ENCODE measurements at places on chromosomes 1 and 21.

- no peak for DNase-seq
These were observed 79.6 kb downstream of the PLXNA2 start for GRCh38 chr1:208164609-208165008.

DNA sequence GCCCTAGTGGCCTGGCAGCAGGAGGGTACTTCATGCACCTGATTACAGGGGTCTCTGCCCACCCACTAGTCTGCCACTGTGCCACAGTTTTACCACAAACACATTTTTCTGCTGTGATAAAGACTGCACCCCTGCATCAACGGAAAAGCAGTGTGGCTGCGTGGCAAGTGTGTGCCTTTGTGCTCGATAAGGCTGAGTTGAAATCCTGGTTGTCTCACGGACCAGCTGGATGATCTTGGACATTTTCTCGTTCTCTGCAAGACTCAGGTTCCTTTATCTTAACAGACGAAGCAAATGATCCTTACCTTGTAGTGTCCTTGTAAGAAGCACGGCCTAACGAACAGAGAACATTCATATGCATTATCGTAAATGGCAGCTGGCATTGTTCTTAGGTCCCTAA lies 10.2 kb downstream of the GRHL3 start:
- DNase-seq: no peak

GRCh38 chr1:5156416-5157120 lies 502.2 kb downstream of the AJAP1 start:
- no peak for DNase-seq

GRCh38 chr1:39409055-39409816 lies 82.2 kb upstream of the BMP8A start:
- no peak for DNase-seq

- DNase-seq: peak; percentile 89
These were observed 37.0 kb upstream of the PARP1 start for GRCh38 chr1:226444901-226445300.

DNA sequence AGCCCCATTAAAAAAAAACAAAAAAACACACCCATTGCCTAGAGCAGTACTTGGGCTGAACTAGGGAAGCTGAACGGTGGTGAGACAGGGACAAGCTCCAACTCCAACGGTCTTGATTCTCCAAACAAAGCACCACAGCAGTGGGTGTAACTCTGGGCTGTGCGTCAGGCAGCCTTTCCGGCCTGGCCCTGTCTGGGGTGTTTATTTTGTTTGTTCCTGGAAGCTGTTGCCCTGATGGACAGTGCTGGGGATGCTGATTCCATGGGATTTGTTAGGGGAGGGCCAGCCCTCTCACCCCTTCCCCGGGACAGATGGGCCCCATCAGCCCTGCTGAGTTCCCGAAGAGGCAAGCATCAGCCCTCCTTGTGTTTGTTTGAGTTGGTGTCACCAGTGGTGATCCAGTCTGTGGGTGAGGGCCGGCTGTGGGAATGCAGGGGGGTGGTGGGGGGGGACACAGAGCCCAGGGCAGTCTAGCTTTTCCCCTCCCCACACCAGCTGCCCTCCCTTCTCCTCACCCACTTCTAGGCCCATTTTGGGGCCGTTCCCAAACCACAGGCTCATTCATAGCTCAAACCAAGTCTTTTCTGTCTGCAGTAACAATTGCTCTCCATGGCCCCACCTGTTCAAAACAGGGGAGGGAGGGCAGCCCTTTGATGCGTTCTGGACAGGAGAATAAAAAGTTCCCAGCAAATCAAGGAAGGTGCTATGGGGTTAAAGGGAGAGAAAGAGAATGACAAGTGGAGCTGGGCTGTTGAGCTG lies 4.5 kb downstream of the WNT2B start:
- no peak for DNase-seq

GRCh38 chr1:107963601-107964335 lies 1.2 kb downstream of the VAV3 start:
- DNase-seq: no peak
